Stimulated activated CD4-positive, alpha-beta T cell treated with anti-CD3 and anti-CD28 coated beads, Interleukin-1b, Interleukin-23, amount 100 ng/mL, for 1 hour (primary cell): ENCODE measurements at places on chromosomes 2 and 18.

GRCh38 chr2:104733226-104733943, 120.5 kb upstream of the POU3F3 start:
- no peak for DNase-seq

DNA sequence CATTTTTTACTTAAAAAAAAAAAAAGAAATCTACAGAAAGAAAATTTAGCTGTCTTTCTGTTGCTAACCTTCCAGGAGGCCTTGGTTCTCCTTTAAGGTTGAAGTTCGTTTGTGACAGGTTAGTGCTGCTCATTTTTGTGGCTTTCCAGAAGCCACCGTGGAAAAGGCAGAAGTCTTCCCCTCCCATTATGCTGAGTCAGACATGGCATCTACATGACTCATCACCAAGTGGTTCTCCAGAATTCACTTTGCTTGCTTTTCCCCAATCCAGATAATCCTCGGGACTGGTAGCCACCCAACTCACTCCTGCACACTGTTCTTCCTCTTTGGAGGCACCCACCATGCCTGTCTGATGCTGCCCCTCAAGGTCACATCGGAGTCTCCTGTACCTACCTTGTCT, 228.7 kb downstream of the PIK3C3 start:
- DNase-seq, result no peak

- peak; percentile 53 for DNase-seq
These were observed 46.1 kb downstream of the TMEM185B start for GRCh38 chr2:120177001-120177621.

- no peak for DNase-seq
These were observed 119.8 kb downstream of the NDUFA10 start for GRCh38 chr2:239905306-239905705.

DNA sequence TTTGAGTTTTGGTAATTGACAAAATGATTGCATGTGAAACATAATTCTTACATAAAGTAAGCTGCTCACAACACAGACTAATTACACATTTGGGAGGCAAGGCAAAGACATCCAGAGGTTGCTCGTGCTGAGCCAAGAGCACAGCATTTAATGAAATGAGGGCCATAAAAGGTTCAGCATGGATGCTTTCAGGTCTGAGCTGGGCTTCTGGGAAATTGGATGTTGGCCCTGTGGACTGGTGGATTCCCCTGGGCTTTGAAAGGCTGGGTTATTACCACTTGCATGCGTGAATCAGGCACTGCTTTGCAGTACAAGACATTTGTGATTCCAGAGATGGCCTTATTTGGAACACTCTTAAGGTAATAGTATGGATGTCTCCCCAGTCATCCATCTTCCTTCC, 533.5 kb upstream of the NRP2 start:
- DNase-seq, result no peak

- DNase-seq, result no peak
These were observed 57.2 kb downstream of the TTC39C start for GRCh38 chr18:24071779-24072178.

DNA sequence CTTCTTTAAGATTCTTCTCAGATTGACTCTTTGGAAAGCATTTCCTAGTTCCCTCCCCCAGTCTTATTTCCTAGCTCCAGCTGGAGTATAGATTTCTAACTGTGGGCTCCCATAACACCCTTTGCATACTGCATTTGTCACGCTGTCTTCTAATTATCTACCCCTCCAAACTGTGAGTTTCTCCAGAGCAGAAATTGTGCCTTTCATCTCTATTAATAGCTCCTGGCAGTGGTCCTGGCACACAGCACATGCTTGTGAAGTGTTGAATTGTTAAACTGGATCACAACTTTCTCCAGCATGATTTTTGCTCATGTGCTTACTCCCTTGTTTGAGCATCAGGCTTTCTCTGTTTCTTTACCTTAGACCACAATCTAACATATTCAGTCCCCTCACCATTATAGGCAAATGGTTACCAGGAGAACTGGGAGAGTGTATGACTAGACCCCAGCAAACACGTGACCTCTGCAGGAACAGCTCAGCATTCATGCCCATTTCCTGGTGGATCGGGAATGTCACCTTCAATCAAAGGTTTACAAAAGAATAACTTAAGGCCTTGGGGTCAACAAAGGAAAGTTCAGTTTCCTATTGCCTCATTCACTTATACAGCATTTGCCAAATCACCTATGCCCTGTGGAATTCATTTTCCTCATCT, 175.7 kb upstream of the TANK start:
- no peak for DNase-seq

DNA sequence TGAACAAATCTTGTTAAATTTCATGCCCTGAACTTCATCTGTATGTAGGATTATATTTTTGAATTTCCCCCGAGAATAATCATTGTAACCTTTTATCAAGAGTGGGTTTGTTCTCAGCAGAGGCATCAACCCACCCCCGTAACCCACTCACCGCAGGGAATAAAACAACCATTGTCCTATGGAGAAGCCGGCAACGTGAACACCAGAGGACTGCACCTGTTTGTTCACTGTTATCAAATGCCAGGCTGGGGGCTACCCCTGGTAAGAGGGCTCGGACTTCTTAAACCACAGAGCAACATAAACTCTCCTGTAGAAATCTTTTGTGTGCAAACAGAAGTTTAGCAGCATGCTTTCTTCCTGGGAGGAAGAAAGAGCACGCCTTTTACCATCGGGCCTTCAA, 610.4 kb downstream of the ERBB4 start:
- DNase-seq, result no peak

DNA sequence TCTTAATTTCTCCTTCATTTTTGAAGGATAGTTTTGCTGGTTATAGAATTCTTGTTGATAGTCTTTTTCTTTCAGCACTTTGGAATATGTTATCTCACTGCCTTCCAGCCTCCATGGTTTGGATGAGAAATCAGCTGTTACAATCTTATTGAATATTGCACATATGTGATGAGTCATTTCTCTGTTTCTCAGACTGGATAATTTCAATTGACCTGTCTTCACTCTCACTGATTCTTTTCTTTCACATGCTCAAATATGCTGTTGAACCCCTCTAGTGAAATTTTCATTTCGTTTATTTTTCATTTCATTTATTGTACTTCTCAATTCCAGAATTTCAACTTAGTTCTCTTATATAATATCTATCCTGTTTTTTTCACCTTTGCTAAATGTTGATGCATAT, 22.2 kb downstream of the PDK1 start:
- DNase-seq, result no peak

DNA sequence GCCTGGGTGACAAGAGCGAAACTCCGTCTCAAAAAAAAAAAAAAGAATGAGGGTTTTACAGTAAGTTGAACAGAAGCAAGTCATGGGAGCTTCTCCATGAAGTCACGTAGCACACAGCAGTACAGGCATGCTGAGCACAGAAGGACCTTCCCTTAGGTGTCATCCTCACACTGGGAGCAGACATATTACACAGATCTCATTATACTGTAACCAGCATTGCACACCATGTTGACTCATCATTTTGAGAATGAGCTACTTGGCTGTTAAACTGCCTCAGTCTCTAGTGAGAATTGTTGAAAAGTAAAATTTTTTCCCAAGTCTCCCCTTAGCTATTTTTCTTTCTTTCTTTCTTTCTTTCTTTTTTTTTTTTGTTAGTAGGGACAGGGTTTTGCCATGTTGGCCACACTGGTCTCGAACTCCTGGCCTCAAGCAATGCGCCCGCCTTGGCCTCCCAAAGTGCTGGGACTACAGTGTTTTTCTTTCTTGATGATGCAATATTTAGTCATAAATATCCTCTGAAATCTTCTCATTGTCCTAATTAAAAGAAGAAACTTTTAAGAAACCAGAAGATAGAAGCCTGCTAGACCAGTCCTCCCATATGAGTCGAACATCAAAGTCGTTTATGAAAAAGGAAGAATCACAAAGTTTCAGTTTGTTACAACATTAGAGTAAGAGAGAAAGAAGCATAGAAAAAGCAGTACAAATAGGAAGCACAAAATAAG, 37.9 kb upstream of the PPP1CB start:
- no peak for DNase-seq

GRCh38 chr2:220707261-220707660, 864.8 kb downstream of the EPHA4 start:
- DNase-seq, result no peak

DNA sequence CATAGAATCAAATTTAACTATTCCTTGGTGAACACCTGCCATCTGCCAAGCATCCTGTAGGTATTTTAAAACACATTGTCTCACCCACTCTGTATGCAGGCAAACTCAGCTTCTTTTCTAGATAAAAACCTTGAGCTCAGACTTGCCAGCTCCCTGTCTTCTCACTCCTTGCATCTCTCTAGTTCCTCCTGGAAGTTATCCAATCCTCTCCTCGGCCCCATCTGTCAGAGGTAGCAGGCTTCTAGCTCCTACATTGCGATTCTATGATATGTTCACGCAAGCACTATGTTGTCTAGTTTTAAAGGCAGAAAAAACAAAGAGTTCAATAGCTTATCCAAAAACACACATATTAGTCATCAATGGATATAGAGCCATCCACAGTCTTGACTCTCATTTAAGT, 67.0 kb upstream of the APCDD1 start:
- DNase-seq, result no peak

DNA sequence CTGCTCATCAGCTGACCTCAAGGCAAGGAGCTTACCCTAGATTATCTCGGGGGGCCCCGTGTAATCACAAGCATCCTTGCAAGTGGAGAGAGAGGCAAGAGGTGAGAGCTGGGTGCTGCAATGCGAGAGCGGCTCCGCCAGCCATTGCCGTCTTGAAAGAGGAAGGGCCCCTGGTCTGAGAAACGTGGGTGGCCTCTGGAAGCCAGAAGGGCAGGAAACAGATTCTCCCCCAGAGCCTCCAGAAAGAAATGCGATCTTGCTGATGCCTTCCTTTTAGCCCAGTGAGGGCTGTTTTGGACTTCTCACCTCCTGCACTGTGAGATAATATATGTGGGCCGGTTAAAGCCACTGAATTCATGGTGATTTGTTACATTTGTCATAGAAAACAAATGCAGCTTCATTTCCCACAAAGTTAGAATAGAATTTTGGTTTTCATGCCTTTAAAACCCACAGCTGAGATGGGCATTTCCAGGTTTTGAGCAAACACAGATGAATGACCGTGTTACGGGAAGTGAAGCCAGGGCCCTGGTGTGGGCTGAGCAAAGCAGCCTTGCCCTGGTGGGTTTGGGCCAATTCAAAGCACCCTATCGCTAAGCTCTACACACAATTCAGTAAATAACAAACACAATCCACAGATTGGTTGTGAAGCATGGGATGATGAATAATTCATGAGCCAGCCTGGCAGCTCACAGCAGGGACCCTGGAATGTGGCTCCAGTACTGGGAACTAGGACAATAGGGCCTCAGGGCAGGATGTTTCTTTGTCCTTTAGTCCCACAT, 319.9 kb upstream of the HS6ST1 start:
- no peak for DNase-seq

GRCh38 chr18:27497246-27497645, 312.1 kb upstream of the CHST9 start:
- no peak for DNase-seq

GRCh38 chr2:207873794-207874193, 104.1 kb upstream of the FZD5 start:
- no peak for DNase-seq

GRCh38 chr2:238905644-238906043, 57.8 kb downstream of the TWIST2 start:
- DNase-seq, result no peak

- DNase-seq, result no peak
These were observed 54.2 kb downstream of the ACKR3 start for GRCh38 chr2:236623816-236624215.

- DNase-seq, result no peak
These were observed 418.3 kb upstream of the SPHKAP start for GRCh38 chr2:228599781-228600180.
